Left lobe of liver (tissue), 2 donors: ENCODE measurements at places on chromosomes 2 and 18.

GRCh38 chr2:46942143-46942526 is 26.5 kb upstream of the MCFD2 start:
- no peak for DNase-seq

GRCh38 chr2:237507512-237507911 is 20.5 kb downstream of the MLPH start:
- DNase-seq, result no peak

- peak; percentile 83 for DNase-seq
Measured at GRCh38 chr2:14632133-14632936, at the start of gene LRATD1. Gene LRATD1 (plus strand): TSS chr2:14632717. CDS start chr2:14633980, 1,263 bp downstream.

- DNase-seq, result no peak
Measured at GRCh38 chr2:220036431-220036830, 409.0 kb downstream of the SLC4A3 start.

DNA sequence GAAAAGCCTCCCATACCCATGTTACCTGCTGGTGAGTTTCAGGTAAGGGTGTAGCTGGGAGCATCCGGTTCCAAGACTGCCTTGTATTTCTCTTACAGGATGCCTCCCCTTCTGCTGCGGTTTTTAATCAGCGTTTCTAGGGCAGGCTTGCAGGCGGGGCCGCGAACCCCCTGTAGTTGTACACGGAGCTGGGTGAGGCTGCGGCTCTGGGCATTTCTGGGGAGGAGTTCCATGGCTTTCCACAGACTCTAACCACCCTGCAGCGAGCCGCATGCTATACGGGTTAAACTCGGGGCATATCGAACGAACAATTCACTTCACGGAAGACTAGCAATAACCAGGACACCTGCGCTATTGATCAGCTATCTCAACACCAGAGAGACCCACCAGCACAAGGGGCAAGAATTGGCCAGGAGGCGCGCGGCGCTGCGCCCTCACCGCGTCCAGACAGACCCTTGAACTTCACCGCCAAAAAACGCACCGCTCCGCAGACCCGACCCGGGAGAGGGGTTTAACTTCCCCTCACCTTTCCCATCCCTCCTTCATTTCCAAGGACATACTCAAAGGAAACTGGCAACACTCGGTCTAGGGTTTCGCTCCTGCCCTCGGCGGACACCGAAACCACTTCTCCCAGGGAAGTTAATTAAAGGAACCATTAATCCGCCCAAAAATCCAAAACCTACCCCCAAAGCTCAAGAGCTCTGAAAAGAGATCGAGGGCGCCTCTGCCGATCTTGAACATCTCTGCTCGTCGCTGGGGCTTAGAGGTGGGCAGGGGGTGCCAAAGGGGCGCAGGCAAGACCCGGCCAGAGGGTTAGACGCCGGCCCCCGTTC is 909 bp downstream of the TGFA start:
- no peak for DNase-seq

DNA sequence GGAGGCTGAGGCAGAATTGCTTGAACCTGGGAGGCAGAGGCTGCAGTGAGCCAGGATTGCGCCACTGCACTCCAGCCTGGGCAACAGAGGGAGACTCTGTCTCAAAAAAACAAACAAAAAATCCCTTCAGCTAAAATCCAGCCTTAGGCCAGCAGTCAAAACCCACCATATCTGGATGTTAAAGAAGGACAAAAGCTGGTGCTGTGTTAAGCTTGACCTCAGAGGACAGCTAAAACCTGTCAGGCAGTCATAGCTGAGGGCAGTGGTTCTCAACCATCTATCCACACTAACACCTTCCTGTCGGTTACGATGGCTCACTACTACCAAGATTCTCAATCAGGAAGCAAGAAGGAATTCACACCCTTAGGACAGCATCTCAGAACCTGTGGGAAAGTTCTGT is 9.6 kb downstream of the PTRHD1 start:
- DNase-seq, result no peak

DNA sequence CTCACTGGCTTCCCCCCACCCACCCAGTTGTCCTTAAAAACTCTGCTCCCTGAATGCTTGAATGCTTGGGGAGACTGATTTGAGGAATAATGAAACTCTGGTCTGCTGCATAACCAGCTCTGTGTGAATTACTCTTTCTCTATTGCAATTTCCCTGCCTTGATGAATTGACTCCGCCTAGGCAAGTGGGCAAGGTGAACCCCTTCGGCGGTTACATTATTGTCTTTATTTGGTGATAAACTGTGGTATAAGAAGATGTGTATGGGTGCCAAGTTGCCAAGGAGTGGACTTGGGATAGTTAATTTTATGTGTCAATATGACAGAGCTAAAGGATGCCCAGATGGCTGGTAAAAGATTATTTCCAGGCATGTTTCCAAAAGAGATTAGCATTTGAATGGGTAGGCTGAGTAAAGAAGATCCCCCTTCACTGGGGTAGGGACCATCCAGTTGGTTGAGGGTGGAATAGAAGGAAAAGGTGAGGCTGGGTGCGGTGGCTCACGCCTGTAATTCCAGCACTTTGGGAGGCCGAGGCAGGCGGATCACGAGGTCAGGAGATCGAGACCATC is 98.5 kb upstream of the HAAO start:
- peak; percentile 10 for DNase-seq

- no peak for DNase-seq
Measured at GRCh38 chr18:78540636-78541529, 438.7 kb upstream of the SALL3 start.

GRCh38 chr2:156147594-156148330 is 184.8 kb downstream of the NR4A2 start:
- DNase-seq, result no peak
